ENCODE measurements at places on chromosomes 12 and 14.

GRCh38 chr12:184811-185575 lies 29.0 kb downstream of the SLC6A12 start:
- no peak for DNase-seq

DNA sequence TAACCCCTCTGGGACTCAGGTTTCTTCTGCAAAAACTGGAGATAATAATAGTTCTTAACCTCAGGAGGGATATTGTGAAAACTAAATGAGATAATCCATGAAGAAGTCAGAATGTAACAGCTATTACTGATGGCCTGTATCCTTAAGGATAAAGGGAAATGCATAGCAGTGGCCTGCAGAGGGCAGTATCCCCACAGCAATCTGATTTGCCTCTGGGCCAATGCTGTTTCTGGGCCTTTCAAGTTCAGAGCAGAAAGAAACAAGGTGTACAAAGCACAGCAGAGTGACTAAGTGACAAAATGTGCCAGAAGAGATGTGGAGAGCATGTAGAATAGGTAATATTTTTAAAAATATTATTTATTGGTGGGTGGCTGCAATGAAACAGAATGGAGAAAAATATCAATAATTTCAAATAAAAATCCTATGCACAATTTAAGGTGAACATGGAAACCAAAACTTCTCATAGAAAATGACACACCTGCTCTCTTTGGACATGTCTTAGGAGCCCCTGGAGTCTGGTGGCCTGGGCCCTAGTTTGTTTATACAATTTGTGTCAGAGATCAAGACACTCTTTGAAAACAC lies 90.3 kb downstream of the C12orf75 start:
- DNase-seq: peak; percentile 23

GRCh38 chr12:92784797-92785562 lies 82.2 kb downstream of the PLEKHG7 start:
- peak; percentile 96 for DNase-seq

- no peak for DNase-seq
These were observed 21.1 kb upstream of the KCNA5 start for GRCh38 chr12:5022465-5023061.

GRCh38 chr14:53696217-53696965 lies 260.2 kb downstream of the BMP4 start:
- no peak for DNase-seq

GRCh38 chr12:42996869-42997431 lies 407.4 kb upstream of the PRICKLE1 start:
- no peak for DNase-seq

- no peak for DNase-seq
These were observed 76.8 kb downstream of the HMGA2 start for GRCh38 chr12:65900912-65901672.

DNA sequence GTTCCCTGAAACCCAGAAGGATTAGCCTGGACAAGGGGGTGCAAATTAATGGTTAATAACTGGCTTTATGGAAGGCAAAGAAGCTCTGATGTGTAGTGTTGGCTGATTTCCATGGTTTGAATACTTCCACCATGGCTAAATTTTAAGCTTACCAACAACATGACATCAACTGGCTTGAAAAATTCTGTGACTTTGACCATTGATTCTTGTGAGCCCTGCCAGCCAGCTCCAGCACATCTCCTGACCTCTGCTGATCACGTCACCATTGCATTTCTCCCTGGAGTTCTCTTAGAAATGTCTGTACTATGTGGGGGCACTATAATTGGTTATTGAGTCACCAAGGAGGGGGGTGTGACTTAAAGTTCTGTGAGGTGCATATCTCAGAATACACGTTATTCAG lies 171.2 kb downstream of the MYRFL start:
- DNase-seq: no peak

DNA sequence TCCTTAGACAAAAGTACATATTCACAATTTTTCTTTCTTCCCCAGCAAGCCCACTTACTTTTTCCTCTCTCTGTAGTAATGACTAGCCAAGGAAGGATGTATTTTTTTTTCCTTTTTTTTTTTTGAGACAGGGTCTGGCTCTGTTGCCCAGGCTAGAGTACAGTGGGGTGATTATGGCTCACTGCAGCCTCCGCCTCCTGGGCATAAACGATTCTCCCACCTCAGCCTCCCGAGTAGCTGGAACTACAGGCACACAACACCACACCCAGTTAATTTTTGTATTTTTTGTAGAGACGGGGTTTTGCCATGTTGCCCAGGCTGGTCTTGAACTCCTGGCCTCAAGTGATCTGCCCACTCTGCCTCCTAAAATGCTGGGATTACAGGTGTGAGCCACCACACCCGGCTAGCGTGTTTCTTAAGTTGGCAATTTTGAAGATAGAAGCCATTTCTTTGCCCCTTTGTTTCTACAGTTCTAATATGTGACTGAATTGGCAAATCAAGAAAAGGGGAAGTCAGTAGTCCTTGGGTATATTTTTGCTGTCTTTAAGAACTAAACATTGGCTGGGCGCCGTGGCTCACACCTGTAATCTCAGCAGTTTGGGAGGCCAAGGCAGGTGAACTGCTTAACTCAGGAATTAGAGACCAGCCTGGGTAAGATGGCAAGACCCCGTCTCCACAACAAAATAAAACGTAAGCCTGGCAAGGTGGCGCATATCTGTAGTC lies 3.2 kb upstream of the NACA start:
- DNase-seq: no peak

- DNase-seq: no peak
These were observed 667.6 kb upstream of the TBX3 start for GRCh38 chr12:115351514-115352077.

DNA sequence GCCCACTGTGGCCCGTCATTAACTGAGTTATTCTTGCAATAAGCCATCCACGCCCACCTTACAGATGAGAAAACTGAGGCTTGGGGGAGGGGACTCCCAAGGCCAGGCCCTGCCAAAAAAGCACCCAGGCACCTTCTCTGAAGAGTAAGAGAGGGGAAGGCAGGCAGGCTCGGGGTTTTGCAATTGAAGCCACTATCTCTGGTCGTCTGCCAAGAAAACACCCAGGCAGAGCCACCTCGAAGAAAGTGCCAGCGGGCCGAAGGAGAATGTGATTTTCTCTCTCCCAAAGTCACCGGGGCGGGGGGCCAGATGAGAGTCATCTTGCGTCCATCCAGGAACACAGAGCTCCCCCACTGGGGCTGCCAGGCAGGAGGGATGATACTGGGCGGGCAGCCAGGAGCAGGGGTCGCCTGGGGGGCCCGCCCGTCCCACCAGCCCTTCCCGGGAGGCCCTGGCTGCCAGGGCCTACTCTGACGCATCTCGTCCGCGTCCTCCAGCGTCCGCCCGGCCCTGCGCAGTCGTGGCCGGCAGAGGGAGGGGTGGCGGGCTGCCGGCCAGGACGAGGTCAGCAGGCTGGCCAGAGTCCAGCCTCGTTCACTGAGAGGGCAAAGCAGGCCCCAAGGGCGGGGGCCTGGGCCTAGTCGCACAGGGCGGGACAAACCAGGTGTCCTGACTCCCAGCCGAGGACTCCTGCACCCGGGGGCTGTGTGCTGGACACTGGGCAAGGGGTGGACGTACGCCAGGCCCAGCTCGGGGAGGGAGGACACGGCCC lies 74.3 kb downstream of the RFLNA start:
- no peak for DNase-seq

GRCh38 chr14:72880164-72880563 lies 13.7 kb downstream of the DPF3 start:
- DNase-seq: no peak

- DNase-seq: no peak
These were observed 899 bp upstream of the KCNH3 start for GRCh38 chr12:49537752-49538509.

- no peak for DNase-seq
These were observed 88.2 kb downstream of the DUSP16 start for GRCh38 chr12:12474471-12474928.

DNA sequence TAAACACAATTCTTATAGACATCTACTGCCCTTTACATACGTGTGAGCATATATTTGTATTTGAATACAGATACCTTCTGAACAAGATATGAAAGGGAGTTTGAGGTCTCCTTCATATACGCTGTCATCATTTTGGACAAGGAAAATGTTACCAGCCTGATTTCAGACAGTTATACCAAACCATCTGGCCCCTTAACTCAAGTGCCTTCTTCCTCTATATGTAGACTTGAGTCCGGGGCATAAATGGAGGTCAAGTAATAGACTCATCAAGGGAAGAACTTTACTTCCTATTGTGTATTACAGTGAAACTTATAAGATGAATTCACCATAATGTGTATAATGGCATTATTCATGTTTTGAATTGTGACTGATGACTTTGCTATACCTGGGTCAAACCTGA lies 52.2 kb downstream of the FAR2 start:
- DNase-seq: no peak

GRCh38 chr12:54991991-54992375 lies 7.4 kb upstream of the TESPA1 start:
- DNase-seq: no peak

- no peak for DNase-seq
These were observed 221.8 kb upstream of the ARHGAP5 start for GRCh38 chr14:31855262-31855661.

GRCh38 chr12:102462386-102462785 lies 18.0 kb downstream of the IGF1 start:
- DNase-seq: no peak

DNA sequence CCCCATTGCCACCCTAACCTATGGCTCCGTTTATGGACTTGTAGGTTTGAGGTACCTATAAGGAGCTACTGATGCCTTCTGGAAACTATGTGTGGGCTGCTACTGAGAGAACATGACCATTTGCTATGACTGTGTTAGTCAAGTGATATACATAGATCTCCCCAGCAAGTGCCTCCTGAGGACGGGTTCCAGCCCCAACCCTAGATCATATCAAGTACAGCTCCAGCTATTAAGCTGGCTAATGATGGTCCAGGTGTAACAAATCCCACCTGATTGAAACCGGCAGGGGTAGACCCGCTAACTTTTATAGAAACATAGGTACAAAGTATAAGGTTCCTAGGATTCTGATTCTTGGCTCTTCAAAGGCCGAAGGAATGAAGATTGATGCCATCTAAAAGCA lies 23.7 kb downstream of the NINJ2 start:
- DNase-seq: no peak

GRCh38 chr12:79886917-79887519 lies 47.9 kb downstream of the PPP1R12A start:
- peak; percentile 21 for DNase-seq

DNA sequence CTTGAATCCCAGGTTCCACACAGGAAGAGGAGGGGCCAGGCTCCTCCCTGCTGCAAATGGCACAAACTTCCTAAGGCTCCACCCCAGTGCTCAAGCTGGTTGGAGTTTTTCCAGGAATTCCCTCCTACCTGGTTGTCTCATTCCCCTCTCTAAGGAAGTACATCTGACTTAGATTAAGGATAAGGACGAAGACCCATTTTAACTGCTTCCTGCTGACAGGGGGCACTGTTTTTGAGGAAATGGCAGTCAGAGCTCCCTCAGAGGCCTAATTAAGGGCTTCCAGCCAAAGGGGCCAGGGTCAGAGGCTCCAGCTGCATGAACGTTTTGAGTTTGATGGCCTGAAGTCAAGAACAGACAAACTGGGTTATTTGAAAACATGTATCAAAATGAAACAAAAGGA lies 1084.7 kb downstream of the SLC6A15 start:
- DNase-seq: no peak

GRCh38 chr14:92726135-92726932 lies 22.1 kb downstream of the LGMN start:
- no peak for DNase-seq

DNA sequence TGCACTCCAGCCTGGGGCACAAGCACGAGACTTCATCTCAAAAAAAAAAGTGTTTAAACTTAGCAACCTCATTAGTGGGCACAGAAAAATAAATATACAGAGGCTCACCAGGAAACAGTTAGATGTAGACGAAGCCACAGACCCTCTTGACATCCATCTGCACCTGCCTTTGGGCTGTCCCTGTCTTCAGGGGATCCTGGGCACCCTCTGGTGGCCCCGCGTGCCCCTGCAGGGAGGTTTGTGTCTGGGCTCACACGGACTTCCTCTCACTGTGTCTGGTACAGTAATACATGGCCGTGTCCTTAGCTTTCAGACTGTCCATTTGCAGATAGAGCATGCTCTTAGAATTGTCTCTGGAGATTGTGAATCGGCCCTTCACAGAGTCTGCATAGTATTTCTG lies 916.5 kb downstream of the TMEM121 start:
- no peak for DNase-seq

- DNase-seq: no peak
These were observed 108.6 kb downstream of the EGLN3 start for GRCh38 chr14:33842299-33842698.

DNA sequence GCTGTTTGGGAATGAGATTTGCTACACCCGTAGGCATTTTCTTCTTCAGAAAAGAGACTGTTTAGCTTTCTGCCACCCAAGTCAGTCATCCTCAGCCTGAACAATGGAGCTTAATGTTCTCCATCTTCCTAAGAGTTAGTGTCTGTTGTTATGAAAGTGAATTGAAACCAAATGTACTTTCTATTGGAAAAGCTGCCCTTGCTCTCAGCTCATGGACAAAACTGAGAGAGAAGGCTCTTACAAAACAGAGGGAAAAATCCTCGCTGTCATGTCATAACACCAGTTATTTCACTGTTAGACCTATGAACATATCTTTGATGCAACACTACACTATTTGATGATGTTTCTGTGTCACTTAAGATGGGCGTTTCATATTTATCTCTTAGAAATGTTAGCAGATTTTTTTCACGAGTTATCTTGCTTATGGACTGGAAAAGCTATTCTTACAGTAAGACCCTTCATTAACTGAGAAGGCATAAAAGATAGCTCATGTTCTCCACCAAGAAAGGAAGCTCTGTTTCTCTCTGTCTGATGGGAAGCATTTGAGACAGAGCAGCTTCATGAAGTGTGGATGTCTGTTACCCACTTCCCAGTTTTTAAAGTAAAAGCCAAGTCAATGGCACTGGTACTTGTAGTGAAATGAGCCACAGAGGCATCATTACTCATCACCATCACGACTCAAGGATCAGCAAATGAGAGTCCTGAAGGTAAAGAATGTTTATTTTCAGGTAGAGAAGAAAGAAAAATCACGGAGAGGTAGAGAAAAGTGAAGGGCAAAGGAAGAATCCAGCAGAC lies 483.9 kb downstream of the ZFP36L1 start:
- DNase-seq: no peak

- DNase-seq: no peak
These were observed 10.1 kb downstream of the ISM2 start for GRCh38 chr14:77488558-77488957.

DNA sequence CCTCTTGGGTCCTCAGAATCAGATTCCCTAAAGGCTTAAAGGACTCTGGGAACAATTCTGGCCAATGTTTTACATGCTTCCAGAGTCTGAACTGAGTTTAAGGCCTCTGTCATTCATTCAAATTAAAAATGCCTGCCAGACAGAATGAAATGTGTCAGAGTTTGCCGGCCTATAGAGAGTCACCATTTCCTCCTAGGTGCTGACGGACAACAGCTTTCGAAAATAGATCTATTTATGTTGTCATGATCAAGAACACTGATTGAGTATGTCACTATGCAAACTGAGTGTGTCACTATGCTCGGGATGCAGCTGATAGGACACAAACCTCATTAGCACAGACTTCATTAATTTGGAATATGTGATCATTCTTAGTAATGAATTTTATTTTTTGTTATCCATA lies 151.4 kb upstream of the TMCC3 start:
- no peak for DNase-seq

Data from NCI-H187 treated with DMSO at 0.1 percent for 48 hours (cell line).